ENCODE measurements at places on chromosomes 12 and 14.
A peak's percentile ranks its signal among the peaks of the same experiment; 100 is the strongest.

DNA sequence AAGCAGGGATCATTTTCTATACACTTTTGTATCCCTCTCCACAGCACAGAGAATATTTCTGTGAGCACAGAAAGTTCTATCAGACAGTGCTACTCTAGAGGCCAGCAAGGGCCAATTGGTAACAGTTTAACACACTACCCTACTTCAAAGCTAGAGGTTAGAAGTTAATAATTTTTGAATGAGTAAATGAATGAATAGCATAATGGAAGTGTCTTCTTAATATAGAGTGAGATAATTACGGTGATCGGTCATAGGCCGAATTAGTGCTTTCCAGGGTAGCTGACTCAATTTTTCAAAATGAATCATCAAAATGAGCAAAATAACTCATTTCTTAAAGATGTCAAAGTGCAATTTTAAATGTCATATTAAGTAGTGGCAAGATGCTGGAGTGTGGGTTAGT lies 67.0 kb upstream of the CCDC198 start:
- DNase-seq, result no peak

- DNase-seq, result no peak
Measured at GRCh38 chr12:124248941-124249825, 45.7 kb upstream of the RFLNA start.

GRCh38 chr14:75064205-75064567 lies 362 bp upstream of the ACYP1 start:
- DNase-seq, result no peak

- peak; percentile 65 for DNase-seq
Measured at GRCh38 chr14:22973217-22974032, 8.9 kb downstream of the AJUBA start.

- DNase-seq, result peak; percentile 2
Measured at GRCh38 chr12:91921555-91921954, 224.1 kb downstream of the BTG1 start.

GRCh38 chr14:100790502-100791347 lies 35.2 kb upstream of the MEG3 start:
- peak; percentile 95 for DNase-seq

DNA sequence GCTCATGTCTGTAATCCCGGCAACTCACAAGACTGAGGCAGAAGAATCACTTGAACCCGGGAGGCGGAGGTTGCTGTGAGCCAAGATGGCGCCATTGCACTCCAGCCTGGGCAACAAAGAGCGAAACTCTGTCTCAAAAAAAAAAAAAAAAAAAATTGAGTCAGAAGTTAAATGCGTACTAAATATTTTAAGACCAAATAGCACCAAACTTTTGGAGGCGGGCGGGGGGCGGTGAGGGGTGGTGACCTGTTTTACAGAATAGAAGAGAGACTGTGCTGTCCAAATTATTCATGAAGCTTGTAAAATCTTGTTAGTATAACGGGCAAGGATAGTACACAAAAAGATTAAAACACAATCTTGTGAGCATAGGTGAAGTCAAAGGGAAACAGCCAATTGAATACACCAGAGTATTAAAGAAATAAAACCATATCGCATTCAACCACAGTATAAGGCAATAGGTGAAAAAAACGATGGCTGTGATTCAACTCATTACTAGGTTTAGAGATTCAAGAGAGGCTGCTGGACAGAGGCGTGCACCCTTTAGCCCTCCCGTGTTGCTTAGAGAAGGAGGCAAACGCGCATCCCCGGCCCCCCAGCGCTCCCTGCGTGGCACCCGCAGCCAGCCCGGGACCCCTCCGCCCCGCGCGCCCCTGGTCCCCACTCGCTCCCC lies 571 bp downstream of the ZNF891 start:
- DNase-seq, result peak; percentile 51

DNA sequence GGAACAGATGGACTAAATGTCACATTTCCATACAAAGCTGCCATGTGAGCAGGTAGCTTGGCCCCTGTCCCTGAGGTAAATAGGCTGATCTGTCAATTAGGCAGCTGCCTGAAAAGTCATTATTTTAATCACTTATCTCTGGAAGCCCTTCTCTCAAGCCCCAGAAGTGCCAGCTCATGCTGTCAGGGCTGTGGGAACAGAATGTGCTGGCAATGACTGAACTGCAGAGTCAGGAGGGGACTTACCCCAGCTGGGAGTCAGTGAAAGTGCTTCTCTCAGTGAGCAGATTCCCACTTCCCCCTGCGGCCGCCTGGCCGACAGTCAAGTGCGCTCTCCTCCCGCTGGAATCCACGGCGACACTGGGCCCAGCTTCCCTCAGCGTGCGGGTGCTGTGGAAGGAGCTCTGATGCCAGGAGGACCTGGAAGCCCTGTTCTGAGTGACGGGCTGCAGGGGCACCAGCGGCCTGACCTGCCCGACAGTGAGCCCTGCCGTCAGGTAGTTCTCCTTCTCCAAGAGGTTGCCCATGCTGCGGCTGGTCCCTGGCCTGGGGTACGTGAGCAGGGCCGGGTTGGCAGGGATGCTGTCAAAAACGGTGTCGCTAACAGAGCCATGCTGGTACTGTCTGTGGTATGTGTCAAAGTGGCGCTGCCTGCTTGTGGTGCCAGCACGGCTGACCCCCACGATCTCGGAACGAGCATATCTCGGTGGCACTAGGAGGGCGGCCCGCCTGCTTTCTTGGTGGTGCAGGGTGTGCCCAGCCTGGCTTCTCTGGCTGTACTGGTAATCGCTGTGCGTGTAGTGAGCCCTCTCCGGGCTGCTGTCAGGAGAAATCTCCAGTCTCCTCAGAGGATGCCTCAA lies 18.7 kb downstream of the PKP2 start:
- peak; percentile 83 for DNase-seq

DNA sequence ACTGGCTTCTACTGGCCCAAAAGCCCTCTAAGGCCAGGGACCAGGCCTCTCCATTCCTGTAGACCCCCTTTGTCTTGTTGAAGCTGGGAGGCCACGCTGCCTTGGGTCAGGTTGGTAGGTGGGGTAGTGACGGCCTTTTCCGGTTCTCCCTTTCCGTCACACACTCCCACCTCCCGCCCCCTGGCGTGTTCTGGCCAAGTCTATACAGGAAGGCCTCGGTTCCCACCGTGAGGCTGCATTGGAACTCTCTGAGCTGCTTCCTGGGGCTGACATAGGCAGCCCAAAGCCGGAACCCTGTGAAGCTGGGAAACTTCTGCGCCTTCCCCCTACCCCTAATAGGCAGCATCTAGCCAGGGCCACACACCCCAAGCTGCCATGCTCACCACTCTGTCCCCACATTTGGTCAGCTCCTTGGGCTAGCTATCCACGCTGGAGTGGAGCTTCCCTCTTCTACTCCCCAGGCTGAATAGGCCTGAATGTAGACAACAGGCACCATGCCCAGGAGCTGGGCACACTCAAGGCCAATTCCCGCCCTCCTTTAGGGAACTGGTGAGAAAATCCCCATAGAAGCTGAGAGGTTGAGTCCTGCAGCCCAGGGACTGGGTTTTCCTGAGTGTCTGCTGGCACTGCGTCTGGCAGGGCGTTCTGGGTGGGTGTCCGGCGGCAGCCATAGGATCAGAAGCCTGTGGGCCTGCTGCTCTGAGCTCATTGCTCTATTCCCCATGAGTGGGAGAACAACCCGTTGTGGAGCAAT lies 35.7 kb downstream of the RIN3 start:
- no peak for DNase-seq

GRCh38 chr14:101962503-101962874 lies 1.9 kb upstream of the DYNC1H1 start:
- peak; percentile 57 for DNase-seq

Data from amniotic epithelial cell (primary cell).